ENCODE measurements at places on chromosomes 11 and 22.

GRCh38 chr11:57815476-57815875, 53.9 kb downstream of the CTNND1 start:
- peaks cover 97% of the 10 kb centered on the region for H3K36me3 ChIP-seq
- no peaks in the 10 kb centered on the region for H3K4me1 ChIP-seq
- no peak for DNase-seq
- no peak overlapping the region for H3K4me3 ChIP-seq
- no peak overlapping the region for H3K27ac ChIP-seq

GRCh38 chr11:123173040-123173855, 21.8 kb downstream of the CLMP start:
- H3K27me3 ChIP-seq: no peaks in the 10 kb centered on the region
- H3K36me3 ChIP-seq: no peaks in the 10 kb centered on the region
- peak; percentile 98 for DNase-seq
- H3K27ac ChIP-seq: peak overlapping the region; percentile 61
- H3K4me3 ChIP-seq: peak overlapping the region; percentile 31

- H3K27ac ChIP-seq: no peak overlapping the region
- H3K4me1 ChIP-seq: peaks cover 2% of the 10 kb centered on the region
- DNase-seq: no peak
- H3K4me3 ChIP-seq: no peak overlapping the region
- no peaks in the 10 kb centered on the region for H3K36me3 ChIP-seq
Measured at GRCh38 chr11:118184784-118185579, 8.5 kb upstream of the SCN2B start.

GRCh38 chr22:24187731-24188644, 6.7 kb downstream of the SUSD2 start:
- H3K4me3 ChIP-seq: no peak overlapping the region
- no peaks in the 10 kb centered on the region for H3K36me3 ChIP-seq
- no peak for DNase-seq
- H3K4me1 ChIP-seq: peaks cover 9% of the 10 kb centered on the region
- no peak overlapping the region for H3K27ac ChIP-seq

DNA sequence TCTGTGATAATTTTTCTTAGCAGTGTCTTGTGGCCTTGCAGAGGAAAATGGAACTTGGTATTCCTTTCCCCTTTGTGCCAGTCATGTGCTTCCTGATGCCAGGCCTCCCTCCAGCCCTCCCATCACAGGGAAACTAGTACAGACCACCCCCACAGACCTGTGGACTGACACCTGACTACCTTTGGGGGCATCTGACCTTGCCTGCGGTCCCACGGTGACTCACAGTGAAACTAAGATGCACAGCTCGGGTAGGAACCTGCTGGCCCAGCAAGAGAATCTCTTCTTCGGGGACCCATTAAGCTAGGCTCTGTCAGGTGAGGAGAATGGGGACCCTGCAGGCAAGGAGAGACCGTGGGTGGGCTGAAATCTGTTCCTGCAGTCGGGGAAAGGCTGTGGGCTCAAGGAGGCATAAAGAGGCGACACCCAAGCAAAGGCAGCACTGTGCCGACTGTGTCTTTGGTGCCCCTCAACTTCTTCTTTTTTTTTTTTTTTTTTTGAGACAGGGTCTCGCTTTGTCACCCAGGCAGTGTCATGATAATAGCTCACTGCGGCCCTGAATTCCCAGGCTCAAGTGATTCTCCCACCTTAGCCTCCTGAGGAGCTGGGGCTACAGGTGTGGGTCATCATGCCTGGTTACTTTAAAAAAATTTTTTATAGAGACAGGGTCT, 20.8 kb upstream of the PEX26 start:
- no peaks in the 10 kb centered on the region for H3K27me3 ChIP-seq
- H3K4me3 ChIP-seq: peak overlapping the region; percentile 14
- H3K4me1 ChIP-seq: peaks cover 24% of the 10 kb centered on the region
- no peak for DNase-seq
- H3K36me3 ChIP-seq: no peaks in the 10 kb centered on the region
- H3K27ac ChIP-seq: peak overlapping the region; percentile 70

GRCh38 chr11:60918939-60919265, 4.9 kb downstream of the TMEM109 start:
- peaks cover 36% of the 10 kb centered on the region for H3K36me3 ChIP-seq
- H3K27ac ChIP-seq: no peak overlapping the region
- H3K27me3 ChIP-seq: no peaks in the 10 kb centered on the region
- no peak overlapping the region for H3K4me3 ChIP-seq
- DNase-seq: peak; percentile 61
- peaks cover 22% of the 10 kb centered on the region for H3K4me1 ChIP-seq

- H3K4me1 ChIP-seq: peaks cover 13% of the 10 kb centered on the region
- no peaks in the 10 kb centered on the region for H3K27me3 ChIP-seq
- H3K27ac ChIP-seq: no peak overlapping the region
- peak overlapping the region; percentile 76 for H3K4me3 ChIP-seq
- peaks cover 38% of the 10 kb centered on the region for H3K36me3 ChIP-seq
Measured at GRCh38 chr11:61954851-61955421, 4.8 kb downstream of the BEST1 start.

Data from mesenchymal stem cell (in vitro differentiated cells and primary cell).